CD4-positive, alpha-beta memory T cell (primary cell): ENCODE measurements at places on chromosomes 1 and 21. TPM values are rescaled to one million over a fixed set of nuclear protein-coding genes. Genes with fewer than 3 reads are reported as not detected.

GRCh38 chr21:40331804-40332203 lies 464.6 kb downstream of the PCP4 start:
- no peaks in the 10 kb centered on the region for H3K4me1 ChIP-seq
- H3K27me3 ChIP-seq = no peaks in the 10 kb centered on the region
- no peak for DNase-seq
- no peaks in the 10 kb centered on the region for H3K36me3 ChIP-seq

- H3K27ac ChIP-seq = no peak overlapping the region
- no peaks in the 10 kb centered on the region for H3K4me1 ChIP-seq
- no peak for DNase-seq
- H3K36me3 ChIP-seq = no peaks in the 10 kb centered on the region
- H3K4me3 ChIP-seq = no peak overlapping the region
These were observed 219.8 kb downstream of the NEGR1 start for GRCh38 chr1:72062584-72062983.

DNA sequence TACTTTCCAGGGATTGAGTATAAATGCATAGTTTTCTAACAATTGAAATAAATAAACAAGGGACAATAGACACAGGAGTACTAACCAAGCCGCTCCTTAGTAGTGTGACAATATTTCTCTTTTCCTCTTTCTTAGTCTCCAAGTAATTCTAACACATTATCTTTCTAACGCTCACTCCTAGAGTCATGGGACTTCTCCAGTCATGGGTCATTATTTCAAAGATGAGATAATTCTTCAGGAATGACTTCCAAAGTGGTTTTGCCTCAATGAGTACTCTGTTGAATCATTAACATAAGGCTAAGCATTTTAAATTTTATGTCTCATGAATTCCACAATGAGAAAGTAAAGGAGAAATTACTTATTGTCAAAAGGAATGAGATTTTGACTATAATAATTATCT lies 605.8 kb upstream of the ADAMTS5 start:
- no peak overlapping the region for H3K4me3 ChIP-seq
- no peaks in the 10 kb centered on the region for H3K36me3 ChIP-seq
- DNase-seq = no peak
- H3K4me1 ChIP-seq = no peaks in the 10 kb centered on the region

- no peak for DNase-seq
These were observed 2.8 kb downstream of the PAQR7 start for GRCh38 chr1:25872713-25873112.

DNA sequence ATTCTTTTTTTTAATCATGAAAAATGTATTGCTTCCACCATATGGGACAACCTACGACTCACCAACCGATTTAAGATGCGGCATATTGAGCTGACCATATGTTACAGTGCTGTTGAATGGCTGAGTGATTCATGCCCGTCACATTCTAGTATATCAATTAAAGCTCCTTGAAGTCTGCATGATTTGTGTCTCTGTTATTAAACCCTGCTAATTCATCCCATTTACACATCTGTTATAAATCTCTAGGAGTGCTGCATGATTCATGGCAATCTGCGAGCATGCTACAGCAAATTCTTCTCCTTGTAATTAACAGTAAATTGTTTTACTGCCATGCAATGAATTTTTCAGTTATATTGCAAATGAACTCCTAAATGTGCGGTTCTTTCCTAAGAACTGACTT lies 239.8 kb downstream of the USH2A start:
- no peak overlapping the region for H3K27ac ChIP-seq
- no peaks in the 10 kb centered on the region for H3K36me3 ChIP-seq
- no peaks in the 10 kb centered on the region for H3K27me3 ChIP-seq
- DNase-seq = no peak

- DNase-seq = peak; percentile 88
- H3K4me3 ChIP-seq = no peak overlapping the region
- H3K4me1 ChIP-seq = peaks cover 55% of the 10 kb centered on the region
- H3K27me3 ChIP-seq = no peaks in the 10 kb centered on the region
- peaks cover 59% of the 10 kb centered on the region for H3K36me3 ChIP-seq
These were observed 30.3 kb downstream of the CD48 start for GRCh38 chr1:160681066-160681890.

DNA sequence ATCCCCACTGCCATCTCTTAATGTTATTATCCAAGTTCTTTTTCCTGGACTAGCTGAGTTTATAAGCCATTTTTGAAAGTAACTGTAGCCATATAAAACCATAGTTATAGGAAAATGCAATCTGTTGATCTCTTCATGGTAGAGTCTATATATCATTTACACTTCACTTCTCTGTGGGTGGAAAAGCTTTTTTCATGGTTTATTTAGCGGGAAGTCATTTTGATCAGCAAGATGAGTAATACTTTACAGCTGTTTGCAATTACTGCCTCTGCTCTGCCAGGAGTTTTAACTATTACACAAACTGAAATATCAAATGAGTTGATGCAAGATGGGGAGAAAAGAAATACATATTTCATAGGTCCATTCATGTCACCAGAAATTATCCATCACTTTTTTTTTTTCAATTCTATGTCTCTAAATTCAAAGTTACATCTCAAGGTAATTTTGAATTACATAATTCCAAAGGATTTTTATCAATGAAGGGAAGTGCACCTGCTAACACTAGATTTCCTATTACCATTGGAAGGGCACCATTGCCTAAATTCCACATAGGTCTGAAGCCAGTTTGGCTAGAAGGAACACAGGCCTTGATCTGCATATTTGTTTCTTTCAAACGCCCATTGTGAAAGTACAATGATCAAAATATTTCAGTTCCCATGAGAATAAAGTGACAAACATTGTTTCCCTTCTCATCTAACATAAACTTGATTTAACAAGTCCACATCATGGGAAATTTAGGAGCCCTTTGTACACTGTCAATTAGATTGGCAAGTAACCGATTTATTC lies 296.7 kb downstream of the ZNF326 start:
- no peaks in the 10 kb centered on the region for H3K4me1 ChIP-seq
- H3K27me3 ChIP-seq = no peaks in the 10 kb centered on the region

DNA sequence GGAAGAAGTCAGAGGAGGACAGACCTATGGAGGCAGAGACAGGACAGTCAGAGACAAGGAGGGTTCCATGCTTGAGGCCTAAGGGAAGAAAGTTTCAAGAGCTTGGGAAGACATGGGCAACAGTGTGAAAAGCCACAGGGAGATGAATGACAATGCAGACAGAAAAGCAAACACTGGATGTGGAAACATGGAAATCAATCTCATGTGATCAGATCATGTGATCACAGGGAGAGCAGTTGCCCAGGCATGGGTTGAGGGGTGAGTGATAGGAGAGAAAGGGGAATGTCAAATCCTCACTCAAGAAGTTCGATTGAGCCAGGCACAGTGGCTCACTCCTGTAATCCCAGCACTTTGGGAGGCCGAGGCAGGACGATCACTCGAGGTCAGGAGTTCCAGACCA lies 17.2 kb downstream of the PTAFR start:
- H3K27me3 ChIP-seq = no peaks in the 10 kb centered on the region
- no peak overlapping the region for H3K4me3 ChIP-seq
- H3K36me3 ChIP-seq = no peaks in the 10 kb centered on the region
- DNase-seq = no peak

DNA sequence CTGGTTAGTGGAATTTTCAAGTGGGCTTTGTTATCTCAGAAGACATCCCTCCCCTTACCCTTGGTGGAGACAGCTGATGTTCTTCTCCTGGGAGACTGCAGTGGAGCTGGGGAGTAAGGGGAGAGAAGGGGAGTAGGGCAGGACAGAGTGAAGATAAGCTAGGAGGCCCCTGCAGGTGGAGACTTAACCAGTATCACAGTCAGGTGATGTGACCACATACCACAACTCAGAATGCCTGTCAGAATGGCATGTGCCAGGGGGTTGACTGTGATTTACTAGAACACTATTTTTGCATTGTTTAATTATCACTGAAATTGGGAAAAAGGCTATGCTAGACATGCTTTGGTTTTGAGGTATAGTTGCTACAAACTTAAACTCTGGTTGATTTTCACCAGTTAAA lies 124.6 kb downstream of the NRDC start:
- H3K4me3 ChIP-seq = no peak overlapping the region
- no peak for DNase-seq
- no peaks in the 10 kb centered on the region for H3K4me1 ChIP-seq
- no peak overlapping the region for H3K27ac ChIP-seq

- no peak for DNase-seq
- H3K4me3 ChIP-seq = no peak overlapping the region
- no peak overlapping the region for H3K27ac ChIP-seq
- no peaks in the 10 kb centered on the region for H3K36me3 ChIP-seq
- no peaks in the 10 kb centered on the region for H3K4me1 ChIP-seq
These were observed 48.9 kb downstream of the ATP6V1G3 start for GRCh38 chr1:198491596-198491995.

DNA sequence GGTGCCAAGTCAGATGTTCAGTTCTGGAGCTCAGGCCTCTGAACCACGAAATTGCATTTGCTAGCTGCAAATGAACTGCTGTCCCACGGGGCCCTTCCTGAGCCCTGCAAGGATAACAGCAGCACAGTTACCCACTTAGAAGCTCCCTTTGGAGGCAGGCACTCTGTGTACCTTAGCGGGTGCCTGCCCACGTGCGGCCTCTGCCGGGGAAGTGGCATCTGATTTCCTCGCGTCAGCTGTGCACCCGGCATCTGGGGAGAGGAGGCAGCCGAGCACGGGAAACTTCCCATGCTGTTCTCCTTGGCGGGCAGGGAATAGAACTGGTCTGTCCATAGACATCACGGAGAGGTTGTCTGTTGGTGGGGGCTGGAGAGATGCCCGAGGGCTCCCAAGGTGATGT lies 148.0 kb upstream of the C1orf174 start:
- H3K36me3 ChIP-seq = no peaks in the 10 kb centered on the region
- no peak overlapping the region for H3K27ac ChIP-seq
- no peak for DNase-seq
- no peak overlapping the region for H3K4me3 ChIP-seq
- H3K4me1 ChIP-seq = no peaks in the 10 kb centered on the region

GRCh38 chr21:37210130-37210529 lies 57.0 kb downstream of the VPS26C start:
- H3K27ac ChIP-seq = no peak overlapping the region
- no peak overlapping the region for H3K4me3 ChIP-seq

DNA sequence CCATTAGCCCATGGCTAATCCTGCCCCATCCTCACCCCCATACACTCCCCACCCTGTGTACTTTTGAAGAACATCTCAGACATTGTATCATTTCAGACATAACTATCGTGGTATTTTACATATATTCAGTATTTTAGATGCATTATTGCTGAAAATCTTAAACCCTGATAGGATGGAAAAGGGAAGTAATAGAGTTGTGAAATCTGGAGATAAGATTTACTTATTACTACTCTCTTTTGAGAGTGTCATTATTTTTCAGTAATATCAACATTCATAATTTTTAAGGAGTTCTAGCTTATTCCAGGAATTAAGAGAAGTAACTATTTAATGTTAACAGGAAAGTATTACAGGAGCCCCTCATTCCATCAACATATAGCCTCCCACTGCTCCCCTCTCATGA lies 34.4 kb downstream of the ADCY10 start:
- no peaks in the 10 kb centered on the region for H3K36me3 ChIP-seq
- H3K27ac ChIP-seq = no peak overlapping the region
- H3K27me3 ChIP-seq = no peaks in the 10 kb centered on the region
- no peaks in the 10 kb centered on the region for H3K4me1 ChIP-seq

- no peak overlapping the region for H3K27ac ChIP-seq
- no peak overlapping the region for H3K4me3 ChIP-seq
- no peak for DNase-seq
- H3K27me3 ChIP-seq = no peaks in the 10 kb centered on the region
- H3K4me1 ChIP-seq = no peaks in the 10 kb centered on the region
These were observed 8.8 kb downstream of the HMGB4 start for GRCh38 chr1:33872683-33873082.

GRCh38 chr1:88462488-88463261 lies 221.4 kb upstream of the PKN2 start:
- H3K36me3 ChIP-seq = no peaks in the 10 kb centered on the region
- H3K27ac ChIP-seq = no peak overlapping the region
- no peak for DNase-seq
- no peak overlapping the region for H3K4me3 ChIP-seq

DNA sequence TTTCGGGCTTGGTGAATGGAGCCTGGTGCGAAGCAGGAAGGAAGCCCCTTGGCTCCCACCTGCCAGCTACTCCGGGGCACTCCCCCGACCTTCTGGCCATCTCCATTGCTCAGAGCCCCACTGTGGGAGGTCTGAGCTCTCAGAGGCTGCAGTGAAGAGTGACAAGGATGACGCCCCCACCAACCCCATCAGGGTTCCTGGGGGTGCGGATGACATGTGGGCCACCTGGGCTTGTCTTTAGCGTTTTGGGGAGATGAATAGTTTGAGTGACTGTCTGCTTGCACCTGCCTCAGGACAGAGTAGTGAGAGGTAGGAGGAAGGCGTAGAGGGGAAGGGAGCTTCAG lies 43.2 kb upstream of the LBR start:
- DNase-seq = no peak
- peaks cover 44% of the 10 kb centered on the region for H3K4me1 ChIP-seq
- no peak overlapping the region for H3K27ac ChIP-seq
- H3K4me3 ChIP-seq = no peak overlapping the region
- no peaks in the 10 kb centered on the region for H3K27me3 ChIP-seq
- no peaks in the 10 kb centered on the region for H3K36me3 ChIP-seq

DNA sequence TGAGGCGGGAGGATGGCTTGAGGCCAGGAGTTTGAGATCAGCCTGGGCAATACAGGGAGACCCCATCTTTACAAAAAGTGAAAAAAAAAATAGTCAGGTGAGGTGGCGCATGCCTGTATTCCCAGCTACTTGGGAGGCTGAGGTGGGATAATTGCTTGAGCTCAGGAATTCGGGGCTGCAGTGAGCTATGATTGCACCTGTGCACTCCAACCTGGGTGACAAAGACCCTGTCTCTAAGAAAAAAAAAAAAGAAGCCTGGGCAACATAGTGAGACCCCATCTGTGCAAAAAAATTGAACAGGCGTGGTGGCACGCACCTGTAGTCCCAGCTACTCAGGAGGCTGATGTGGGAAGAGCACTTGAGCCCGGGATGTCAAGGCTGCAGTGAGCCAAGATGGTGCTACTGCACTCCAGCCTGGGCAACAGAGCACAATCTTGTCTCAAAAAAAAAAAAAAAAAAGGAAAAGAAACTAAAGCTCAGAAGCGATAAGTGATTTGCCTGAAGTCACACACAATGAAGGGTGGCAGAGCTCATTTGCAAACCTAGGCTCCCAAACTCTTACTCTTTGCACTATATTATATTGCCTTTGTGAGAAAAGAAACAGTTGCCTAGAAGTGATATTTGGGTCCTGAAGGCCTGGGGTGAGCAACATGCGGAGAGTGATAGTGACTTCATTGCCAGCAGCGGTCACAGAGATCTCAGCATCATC lies 2.0 kb downstream of the CCDC24 start:
- H3K4me1 ChIP-seq = peaks cover 14% of the 10 kb centered on the region
- no peak overlapping the region for H3K27ac ChIP-seq
- no peaks in the 10 kb centered on the region for H3K27me3 ChIP-seq
- DNase-seq = no peak
- H3K36me3 ChIP-seq = no peaks in the 10 kb centered on the region

GRCh38 chr1:240031009-240031408 lies 60.7 kb upstream of the FMN2 start:
- H3K4me1 ChIP-seq = no peaks in the 10 kb centered on the region
- no peak for DNase-seq
- H3K27me3 ChIP-seq = no peaks in the 10 kb centered on the region
- H3K27ac ChIP-seq = no peak overlapping the region

Gene LRRC3
- total RNA-seq = 1.5 TPM

Gene B3GALT5
- total RNA-seq = not detected

Gene SLC5A9
- not detected for total RNA-seq

Gene UBXN10
- total RNA-seq = 0.06 TPM

Gene NIT1
- 49.0 TPM for total RNA-seq

Gene C1orf226
- total RNA-seq = not detected
